Urinary bladder (tissue), 4 donors: ENCODE measurements at places on chromosomes 4 and X. TPM values are rescaled to one million over a fixed set of nuclear protein-coding genes. Genes with fewer than 3 reads are reported as not detected.
A peak's percentile ranks its signal among the peaks of the same experiment; 100 is the strongest.

The XPNPEP2 gene
- 9.9 TPM for polyA plus RNA-seq

DNA sequence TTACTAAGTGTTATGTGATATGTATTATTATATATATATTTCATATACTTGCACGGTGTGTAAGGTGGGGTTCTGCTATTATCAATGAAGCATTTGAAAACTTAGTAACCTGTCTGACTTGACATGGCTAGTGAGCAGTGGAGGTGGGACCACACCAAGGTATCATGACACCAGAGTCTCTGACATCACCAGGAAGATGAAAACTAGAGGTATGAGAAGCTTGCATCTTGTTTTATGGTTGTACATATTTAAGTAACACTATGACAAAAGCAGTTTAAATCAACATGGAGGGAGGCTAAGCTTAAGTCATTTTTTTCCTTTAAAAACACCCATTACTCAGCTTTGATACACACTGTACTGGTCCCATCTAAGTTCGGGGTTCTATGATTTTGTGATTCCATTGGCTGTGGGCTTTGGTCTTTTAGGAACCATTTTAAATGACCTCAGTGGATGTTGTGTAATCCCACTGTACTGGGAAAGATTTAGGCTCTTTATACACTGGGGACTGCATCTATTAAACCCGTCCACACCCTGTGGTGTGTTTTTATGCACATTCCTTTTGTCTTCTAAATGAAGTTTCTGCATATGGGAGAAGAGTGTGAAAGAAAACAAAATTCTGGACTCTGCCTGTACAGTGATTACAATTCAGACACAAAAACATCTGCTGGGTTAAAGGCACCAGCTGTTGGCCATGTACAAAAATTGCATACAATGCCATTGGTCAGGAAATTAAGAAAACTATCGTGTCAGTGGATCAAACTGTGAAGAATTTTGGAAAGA is 570.6 kb downstream of the SPRY1 start:
- DNase-seq, result no peak

DNA sequence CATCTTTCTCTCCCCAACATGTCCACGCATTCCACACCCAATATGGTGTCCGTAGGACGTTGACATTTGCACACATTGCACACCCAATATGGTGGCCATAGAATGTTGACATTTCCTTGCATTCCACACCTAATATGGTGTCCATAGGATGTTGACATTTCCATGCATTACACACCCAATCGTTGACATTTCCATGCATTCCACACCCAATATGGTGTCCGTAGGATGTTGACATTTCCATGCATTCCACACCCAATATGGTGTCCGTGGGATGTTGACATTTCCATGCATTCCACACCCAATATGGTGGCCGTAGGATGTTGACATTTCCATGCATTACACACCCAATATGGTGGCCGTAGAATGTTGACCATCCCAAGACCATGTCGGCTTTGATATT is 88.4 kb upstream of the SHOX start:
- no peak for DNase-seq

DNA sequence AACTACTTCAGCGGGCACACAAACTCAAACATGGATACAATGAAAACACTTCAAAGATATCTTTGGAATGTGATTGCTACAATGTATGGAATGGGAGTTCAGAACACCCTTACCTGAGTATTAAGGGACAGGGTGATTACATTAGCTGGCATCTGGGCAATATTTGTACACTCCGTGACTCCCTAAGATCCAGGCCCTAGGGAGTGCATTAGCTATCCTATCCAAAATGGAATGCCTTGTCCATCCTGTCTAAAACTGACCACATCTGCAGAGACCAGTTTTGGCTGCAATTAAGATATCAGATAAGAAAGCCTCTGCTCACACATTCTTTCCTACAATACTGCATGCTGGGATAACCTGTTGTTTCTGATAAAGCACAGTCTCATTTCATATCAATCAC is 176.6 kb upstream of the EMCN start:
- DNase-seq, result no peak

GRCh38 chr4:31422006-31422405 is 701.8 kb downstream of the PCDH7 start:
- DNase-seq, result no peak

GRCh38 chr4:665751-666435 is 8.2 kb downstream of the ATP5ME start:
- DNase-seq, result no peak

The CD99 gene
- 496 TPM for polyA plus RNA-seq

DNA sequence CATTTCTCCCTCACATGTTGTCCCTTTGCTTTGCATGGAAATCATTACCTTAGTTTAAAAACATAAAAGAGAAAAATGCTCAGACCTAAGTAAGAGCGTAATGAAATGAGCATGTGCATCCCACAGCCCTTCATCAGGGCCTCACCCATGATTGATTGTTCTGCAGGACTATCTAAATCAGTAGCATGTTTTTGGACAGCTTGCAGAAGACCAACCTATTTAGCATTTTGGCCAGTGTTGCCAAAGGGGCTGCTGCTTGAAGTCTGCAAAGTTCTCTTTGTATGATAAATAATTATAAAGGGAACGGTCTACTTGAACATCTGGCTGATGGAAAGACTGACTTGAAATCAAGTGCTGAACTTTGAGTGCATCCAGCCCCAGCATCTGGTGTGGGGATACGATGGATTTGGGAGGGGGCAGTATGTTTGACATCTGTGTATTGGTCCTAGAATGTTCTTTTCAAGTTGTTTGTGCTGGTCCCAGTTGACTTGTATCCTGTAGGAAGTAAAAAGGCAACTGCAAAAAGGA is 76.1 kb upstream of the LIMCH1 start:
- DNase-seq, result no peak

The RBMX gene
- polyA plus RNA-seq, result 124 TPM

DNA sequence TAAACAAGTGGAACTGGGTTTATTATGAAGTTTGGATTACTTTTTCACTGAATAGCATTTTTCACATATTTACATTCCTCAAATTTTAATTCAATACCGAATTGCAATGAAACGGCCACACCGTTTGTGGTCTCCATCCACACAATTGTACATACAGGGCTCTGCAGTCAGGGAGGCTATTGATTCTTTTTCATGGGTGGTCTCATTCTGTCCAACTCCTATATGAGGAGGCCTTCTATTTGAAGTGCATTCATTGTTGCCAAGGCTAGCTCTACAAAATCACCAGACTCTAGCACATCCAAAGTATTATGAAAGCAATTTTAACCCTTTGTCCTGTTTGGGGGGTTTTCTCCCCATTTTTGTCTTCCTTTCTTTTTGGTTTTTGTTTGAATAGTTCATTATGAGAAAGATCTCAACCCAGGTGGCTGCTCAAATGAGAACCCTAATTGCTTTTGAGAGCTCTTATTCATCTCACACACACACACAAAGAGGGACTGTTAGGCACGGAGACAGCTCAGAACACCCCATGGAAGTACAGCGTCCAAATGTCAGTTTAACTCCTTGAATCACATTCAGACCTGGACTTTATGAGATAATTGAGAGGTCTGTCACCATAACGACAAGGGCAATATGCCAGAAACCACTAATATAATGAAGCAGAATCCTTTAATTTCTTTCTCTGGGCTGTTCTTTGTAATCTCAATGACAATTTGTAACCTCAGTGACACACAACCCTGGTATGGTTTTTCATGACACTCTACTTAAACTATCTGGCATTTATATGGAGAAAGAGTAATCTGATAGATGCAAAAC is 79.4 kb downstream of the NLGN4X start:
- DNase-seq, result peak; percentile 6

DNA sequence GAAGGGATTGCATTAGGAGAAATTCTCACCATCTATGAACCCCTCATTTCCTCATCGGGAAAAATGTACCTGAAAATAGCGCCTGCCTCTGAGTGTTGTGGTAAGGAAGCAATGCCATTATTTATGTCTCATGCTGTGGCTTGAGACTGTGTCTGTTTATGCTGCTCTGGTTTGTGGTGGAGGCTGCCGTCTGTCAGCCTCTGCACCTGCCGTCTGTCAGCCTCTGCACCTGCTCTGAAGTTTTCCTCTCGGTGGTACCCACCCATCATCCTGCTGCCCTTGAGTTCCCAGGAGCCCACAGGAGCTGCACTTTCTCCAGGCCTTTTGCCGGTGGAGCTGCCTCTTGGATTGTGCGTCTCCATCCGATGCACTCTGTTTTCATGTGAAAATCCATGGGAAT is 68.5 kb upstream of the PPP2R3B start:
- DNase-seq, result no peak

The NKX6-1 gene
- polyA plus RNA-seq, result 0.10 TPM

DNA sequence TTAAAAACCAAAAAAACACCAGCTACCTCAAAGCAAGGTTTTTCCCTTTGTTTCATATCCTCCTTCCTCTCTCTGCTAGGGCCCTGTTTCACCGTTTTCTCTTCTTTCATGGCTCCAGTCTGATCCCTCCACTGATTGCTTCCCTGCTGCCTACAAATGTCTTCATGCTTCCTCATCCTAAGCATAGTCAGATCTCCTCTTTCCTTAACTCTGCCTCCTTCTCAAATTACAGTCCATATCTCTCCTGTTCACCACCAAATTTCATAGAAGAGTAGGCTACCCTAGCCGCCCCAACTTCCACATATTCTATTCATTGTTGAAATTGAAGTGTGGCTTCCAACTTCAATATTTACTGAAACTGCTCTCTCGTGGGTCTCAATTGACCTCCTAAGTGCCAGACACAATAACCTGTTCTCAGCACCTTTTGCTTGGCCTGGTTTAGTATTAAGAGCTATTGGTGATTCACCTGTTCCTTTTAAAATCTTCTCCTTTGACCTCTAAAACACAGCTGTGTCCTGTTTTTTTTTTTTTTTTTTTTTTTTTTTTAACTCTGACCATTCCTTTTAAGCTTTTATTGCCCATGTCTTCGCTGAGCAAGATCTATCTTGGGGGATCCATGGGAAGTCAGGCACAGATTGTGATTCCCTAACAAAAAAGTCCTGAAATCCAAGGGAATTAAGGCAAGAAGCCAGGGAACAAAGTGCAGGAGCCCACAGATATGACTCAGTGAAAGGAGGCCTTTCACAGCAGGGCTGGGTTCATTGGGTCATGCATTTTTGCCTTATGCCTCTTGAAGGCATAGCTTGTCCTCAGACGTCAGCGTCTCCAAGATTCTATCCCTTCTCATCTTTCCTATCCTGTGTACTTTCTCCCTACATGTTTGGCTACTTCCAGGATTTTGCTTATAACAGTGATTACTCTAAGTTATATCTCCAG is 85.4 kb downstream of the RPS3A start:
- DNase-seq, result no peak

DNA sequence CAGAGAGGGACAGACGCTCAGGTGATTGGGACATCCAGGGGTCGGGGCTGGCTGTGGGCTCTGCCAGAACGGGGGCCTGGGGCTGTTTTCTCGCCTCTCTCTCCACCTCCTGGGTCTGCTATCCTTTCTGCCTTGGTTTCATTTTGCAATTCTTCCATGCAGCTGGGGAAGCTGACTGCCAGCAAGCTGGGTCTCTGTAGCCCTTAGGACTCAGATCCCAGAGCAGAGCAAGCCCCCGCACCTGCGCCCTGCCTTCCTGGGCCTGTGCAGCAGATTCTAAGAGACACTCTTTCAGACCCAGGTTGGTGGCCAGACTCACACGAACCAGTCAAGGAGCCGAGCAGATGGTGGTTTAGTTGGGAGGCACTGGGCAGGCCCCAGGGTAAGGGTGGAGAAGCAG is 59.1 kb upstream of the GRPEL1 start:
- no peak for DNase-seq

- no peak for DNase-seq
These were observed 50.6 kb downstream of the VGLL1 start for GRCh38 chrX:136582624-136583023.

GRCh38 chr4:40176602-40177001 is 20.2 kb upstream of the RHOH start:
- no peak for DNase-seq

- no peak for DNase-seq
These were observed 65.9 kb downstream of the TMEM131L start for GRCh38 chr4:153531976-153532626.

GRCh38 chr4:42398171-42398870 is 1.0 kb downstream of the SHISA3 start:
- no peak for DNase-seq

DNA sequence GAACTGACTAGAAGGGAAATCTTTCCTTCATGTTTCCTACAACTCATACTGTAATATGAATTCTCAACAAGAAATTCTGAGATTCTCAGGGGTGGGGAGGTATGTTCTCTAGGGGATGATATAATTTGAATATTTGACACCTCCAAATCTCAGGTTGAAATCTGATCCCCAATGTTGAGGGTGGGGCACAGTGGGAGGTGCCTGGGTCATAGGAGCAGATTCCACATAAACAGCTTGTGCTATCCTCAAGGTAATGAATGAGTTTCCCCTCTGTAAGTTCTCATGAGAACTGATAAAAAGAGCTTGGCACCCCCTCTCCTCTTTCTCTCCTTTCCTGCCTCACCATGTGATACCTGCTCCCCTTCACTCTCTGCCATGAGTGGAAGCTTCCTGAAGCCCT is 21.5 kb downstream of the FBXW7 start:
- DNase-seq, result no peak

DNA sequence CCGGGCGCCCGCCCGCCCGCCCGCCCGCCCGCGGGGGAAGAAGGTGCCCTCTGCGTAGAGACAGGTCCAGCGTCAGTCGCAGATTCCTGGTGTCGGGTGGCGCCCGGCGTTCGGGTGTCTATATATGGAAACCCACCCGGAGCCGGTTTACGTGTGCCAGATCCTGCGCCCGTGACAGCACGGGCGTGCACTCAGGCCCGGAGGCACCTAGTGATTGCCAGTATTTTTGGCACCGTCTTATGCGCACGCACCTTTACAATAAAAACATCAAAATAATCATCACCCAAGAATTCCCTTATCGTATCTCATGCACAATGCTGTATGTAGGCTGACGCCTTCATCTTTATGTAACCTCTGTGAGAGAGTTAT is 519 bp downstream of the SLC25A4 start:
- DNase-seq, result no peak

GRCh38 chr4:16608611-16609125 is 289.8 kb downstream of the LDB2 start:
- DNase-seq, result no peak

The DUX4 gene
- polyA plus RNA-seq, result not detected

The HSD17B13 gene
- 1.1 TPM for polyA plus RNA-seq

DNA sequence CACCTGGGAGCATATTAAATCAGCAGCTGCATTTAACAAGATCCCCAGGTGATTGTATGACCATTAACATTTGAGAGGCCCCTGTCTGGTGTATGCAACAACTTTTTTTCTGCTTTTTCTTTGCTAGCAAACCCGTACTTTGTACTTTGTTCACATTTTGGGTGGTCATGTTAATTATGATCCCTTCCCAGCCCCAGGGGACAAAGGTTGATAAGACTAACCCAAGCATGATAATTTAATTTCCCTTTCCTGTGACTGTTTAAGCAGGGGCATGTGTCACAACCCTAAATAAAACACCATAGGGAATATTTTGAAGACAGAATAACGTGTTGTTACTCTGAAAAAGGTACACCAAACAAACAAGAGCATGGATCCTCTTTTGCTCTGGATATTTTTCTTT is 332.0 kb downstream of the PCDH18 start:
- DNase-seq, result no peak
